Activated CD8-positive, alpha-beta T cell treated with anti-CD3 and anti-CD28 coated beads, Interleukin-2, amount 10 ng/mL, durations not matched to agents 7 days and 5 days (primary cell): ENCODE measurements at places on chromosomes 1 and 21. TPM values are rescaled to one million over a fixed set of nuclear protein-coding genes. Genes with fewer than 3 reads are reported as not detected.

- H3K4me3 ChIP-seq = no peak overlapping the region
- H3K27ac ChIP-seq = no peak overlapping the region
- H3K27me3 ChIP-seq = no peaks in the 10 kb centered on the region
- H3K36me3 ChIP-seq = peaks cover 68% of the 10 kb centered on the region
Observed at GRCh38 chr1:214609692-214610091, 6.7 kb downstream of the CENPF start.

GRCh38 chr1:214331827-214332423 is 51.0 kb downstream of the SMYD2 start:
- H3K36me3 ChIP-seq = peaks cover 12% of the 10 kb centered on the region
- no peak overlapping the region for H3K27ac ChIP-seq
- H3K27me3 ChIP-seq = no peaks in the 10 kb centered on the region

DNA sequence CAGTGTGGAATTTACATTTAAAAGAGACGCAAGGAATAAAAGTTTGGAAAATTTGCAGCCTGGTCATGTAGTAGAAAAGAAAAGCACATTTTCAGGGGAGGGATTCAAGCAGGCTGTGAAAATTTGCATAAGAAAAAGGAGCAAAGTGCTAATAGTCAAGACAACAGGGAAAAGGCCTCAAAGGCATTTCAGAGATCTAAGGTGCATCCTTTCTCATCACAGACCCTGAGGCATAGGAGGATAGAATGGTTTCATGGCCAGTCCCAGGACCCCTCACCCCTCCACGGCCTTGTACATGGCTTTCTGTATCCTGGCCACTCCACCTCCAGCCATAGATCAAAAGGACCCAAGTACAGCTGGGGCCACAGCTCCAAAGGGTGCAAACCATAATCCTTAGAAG is 380.5 kb upstream of the BRINP3 start:
- no peak overlapping the region for H3K4me3 ChIP-seq
- no peaks in the 10 kb centered on the region for H3K27me3 ChIP-seq
- no peak for DNase-seq

- H3K36me3 ChIP-seq = no peaks in the 10 kb centered on the region
- H3K27ac ChIP-seq = no peak overlapping the region
- H3K27me3 ChIP-seq = peaks cover 12% of the 10 kb centered on the region
- no peak for DNase-seq
Observed at GRCh38 chr1:6959491-6959890, 174.2 kb downstream of the CAMTA1 start.

DNA sequence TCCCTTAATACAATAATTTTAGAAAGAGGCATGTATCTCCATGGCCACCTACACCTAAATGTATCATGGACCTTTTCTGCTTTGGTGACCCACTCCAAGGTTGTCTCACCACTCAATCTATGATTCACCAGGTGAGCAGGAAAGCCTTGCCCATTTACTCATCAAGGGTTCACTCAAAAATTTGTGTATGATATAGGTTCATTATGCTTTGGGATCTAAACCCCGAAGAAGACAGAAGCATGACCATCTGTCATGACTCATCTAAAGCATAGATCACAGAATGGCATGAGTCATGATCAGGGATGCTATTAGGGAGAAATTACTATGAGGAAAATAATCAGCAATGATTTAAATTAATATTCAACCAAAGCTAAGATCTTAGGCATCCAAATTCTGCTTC is 38.5 kb downstream of the PYHIN1 start:
- H3K4me1 ChIP-seq = no peaks in the 10 kb centered on the region
- H3K27me3 ChIP-seq = peaks cover 9% of the 10 kb centered on the region
- H3K27ac ChIP-seq = no peak overlapping the region

DNA sequence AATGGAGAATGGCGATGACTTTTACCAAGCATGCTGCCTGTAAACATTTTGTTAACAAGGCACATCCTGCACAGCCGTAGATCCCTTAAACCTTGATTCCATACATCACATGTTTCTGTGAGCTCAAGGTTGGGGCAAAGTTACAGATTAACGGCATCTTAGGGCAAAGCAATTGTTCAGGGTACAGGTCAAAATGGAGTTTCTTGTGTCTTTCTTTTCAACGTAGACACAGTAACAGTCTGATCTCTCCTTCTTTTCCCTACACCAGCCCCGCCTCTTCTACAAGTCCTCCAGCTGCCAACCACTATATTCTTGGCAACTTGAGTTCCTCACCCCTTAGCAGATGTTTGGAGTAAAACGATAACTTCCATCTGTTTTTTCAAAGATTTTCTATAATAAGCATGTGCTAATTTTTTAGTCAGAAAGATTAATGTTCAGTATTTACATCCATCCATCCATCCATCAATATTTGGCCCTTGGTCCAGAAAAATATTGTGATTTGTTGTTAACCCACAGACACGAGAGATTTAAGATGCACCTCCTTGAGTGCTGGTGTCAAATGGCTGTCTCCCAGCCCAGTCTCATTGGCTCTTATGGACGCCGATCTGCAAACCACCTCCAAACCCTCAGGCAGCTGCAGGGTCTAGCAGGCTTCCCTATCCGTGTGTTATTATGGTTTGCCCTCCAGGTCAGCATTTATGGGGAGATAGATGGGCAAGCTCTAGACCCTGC is 3.8 kb downstream of the DNALI1 start:
- H3K36me3 ChIP-seq = peaks cover 11% of the 10 kb centered on the region
- no peak for DNase-seq
- no peak overlapping the region for H3K27ac ChIP-seq
- H3K4me1 ChIP-seq = peaks cover 12% of the 10 kb centered on the region
- H3K4me3 ChIP-seq = no peak overlapping the region

- H3K4me1 ChIP-seq = no peaks in the 10 kb centered on the region
- H3K27me3 ChIP-seq = no peaks in the 10 kb centered on the region
- H3K27ac ChIP-seq = no peak overlapping the region
- no peak for DNase-seq
- peaks cover 69% of the 10 kb centered on the region for H3K36me3 ChIP-seq
- H3K4me3 ChIP-seq = no peak overlapping the region
Observed at GRCh38 chr1:101013776-101014175, 11.8 kb downstream of the DPH5 start.

DNA sequence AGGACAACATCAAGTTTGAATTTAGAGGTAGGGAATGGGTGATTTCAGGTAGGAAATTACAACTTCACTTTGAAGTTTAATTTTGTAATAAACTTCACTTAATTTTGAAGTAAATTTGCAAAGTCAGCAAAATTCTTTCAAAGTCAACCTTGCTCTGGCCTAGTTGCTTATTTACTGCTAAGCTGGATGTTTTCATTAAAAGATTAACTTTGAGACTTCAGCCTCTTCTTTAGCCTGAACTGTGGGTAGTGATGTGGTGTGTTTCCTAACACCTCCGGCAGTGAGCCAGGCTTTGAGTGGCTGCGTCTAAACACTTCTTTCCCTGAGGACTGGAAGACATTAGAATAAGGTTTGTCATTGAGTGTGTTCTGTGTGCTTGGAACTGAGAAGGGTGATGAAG is at the start of gene HAO2:
HAO2 (plus strand) TSS at position 232 of the 400 bp plus-strand sequence. CDS start 12,301 bp downstream, outside the sequence.
- H3K4me3 ChIP-seq = no peak within 1 kb of the TSS
- H3K27ac ChIP-seq = no peak within 1 kb of the TSS
- no peaks in the 10 kb centered on the region for H3K36me3 ChIP-seq
- no peak for DNase-seq
- peaks cover 20% of the 10 kb centered on the region for H3K27me3 ChIP-seq

- peaks cover 12% of the 10 kb centered on the region for H3K27me3 ChIP-seq
- H3K4me1 ChIP-seq = peaks cover 2% of the 10 kb centered on the region
- H3K36me3 ChIP-seq = no peaks in the 10 kb centered on the region
- peak; percentile 42 for DNase-seq
Observed at GRCh38 chr1:182069028-182069466, 7.5 kb upstream of the ZNF648 start.

DNA sequence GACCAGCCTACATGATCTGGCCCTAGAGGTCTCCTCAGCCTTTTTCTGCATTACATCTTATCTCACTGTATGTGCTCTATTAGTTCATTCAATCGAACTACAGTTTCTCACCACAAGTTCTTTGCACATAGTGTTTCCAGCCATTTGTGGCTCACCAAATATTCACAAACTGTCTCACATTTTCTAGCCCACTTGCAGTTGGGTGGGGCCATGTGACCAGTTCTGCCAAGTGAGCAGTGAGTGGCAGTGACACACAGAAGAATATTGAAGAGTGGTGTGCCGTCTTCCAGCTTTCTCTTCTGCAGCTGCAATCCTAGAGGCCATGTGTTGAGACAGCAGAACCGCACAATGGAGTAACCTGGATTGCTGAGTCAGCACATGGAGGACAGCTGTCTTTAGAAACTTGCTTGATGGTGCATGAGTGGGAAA is 103.2 kb upstream of the ZNF644 start:
- no peak overlapping the region for H3K27ac ChIP-seq
- no peaks in the 10 kb centered on the region for H3K36me3 ChIP-seq
- H3K27me3 ChIP-seq = peaks cover 3% of the 10 kb centered on the region
- H3K4me3 ChIP-seq = no peak overlapping the region
- H3K4me1 ChIP-seq = peaks cover 3% of the 10 kb centered on the region

DNA sequence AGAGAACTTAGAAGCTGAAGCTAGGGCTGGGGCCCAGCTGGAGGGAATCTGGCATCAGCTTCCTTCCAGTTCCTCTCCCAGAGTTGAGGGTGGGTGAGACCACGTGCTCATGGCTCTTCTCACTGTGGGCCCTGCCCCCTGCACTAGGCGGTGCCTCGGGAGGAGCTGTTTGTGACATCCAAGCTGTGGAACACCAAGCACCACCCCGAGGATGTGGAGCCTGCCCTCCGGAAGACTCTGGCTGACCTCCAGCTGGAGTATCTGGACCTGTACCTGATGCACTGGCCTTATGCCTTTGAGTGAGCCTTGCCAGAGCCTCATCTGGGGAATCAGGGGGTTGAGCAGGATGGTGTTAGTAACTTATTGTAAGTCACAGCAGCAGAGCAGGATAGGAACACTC is 16.1 kb downstream of the AKR1A1 start:
- H3K36me3 ChIP-seq = peaks cover 46% of the 10 kb centered on the region
- no peaks in the 10 kb centered on the region for H3K27me3 ChIP-seq
- H3K4me3 ChIP-seq = no peak overlapping the region
- no peak for DNase-seq
- H3K27ac ChIP-seq = no peak overlapping the region

- H3K27ac ChIP-seq = no peak overlapping the region
- no peak overlapping the region for H3K4me3 ChIP-seq
- peaks cover 2% of the 10 kb centered on the region for H3K4me1 ChIP-seq
- H3K36me3 ChIP-seq = no peaks in the 10 kb centered on the region
- no peaks in the 10 kb centered on the region for H3K27me3 ChIP-seq
Observed at GRCh38 chr1:5349526-5349925, 642.7 kb downstream of the NPHP4 start.

- peaks cover 33% of the 10 kb centered on the region for H3K27me3 ChIP-seq
- H3K36me3 ChIP-seq = no peaks in the 10 kb centered on the region
- H3K4me1 ChIP-seq = no peaks in the 10 kb centered on the region
- DNase-seq = no peak
- H3K27ac ChIP-seq = no peak overlapping the region
Observed at GRCh38 chr1:78491451-78492071, 787 bp downstream of the PTGFR start.

- no peak overlapping the region for H3K4me3 ChIP-seq
- H3K27ac ChIP-seq = no peak overlapping the region
- peaks cover 23% of the 10 kb centered on the region for H3K4me1 ChIP-seq
- no peaks in the 10 kb centered on the region for H3K36me3 ChIP-seq
- peak; percentile 43 for DNase-seq
- no peaks in the 10 kb centered on the region for H3K27me3 ChIP-seq
Observed at GRCh38 chr1:202170726-202171125, 10.3 kb upstream of the PTPN7 start.

- no peaks in the 10 kb centered on the region for H3K27me3 ChIP-seq
- no peak overlapping the region for H3K27ac ChIP-seq
- peaks cover 8% of the 10 kb centered on the region for H3K4me1 ChIP-seq
- DNase-seq = no peak
- H3K4me3 ChIP-seq = no peak overlapping the region
Observed at GRCh38 chr1:243547891-243548290, 292.1 kb downstream of the SDCCAG8 start.

Gene LORICRIN
- total RNA-seq = not detected

Gene FCMR
- total RNA-seq = 56.8 TPM

Gene ADAMTS5
- total RNA-seq = not detected

Gene TGFBR3
- total RNA-seq = 4.0 TPM

Gene TBX15
- not detected for total RNA-seq

Gene CFHR1
- not detected for total RNA-seq

Gene LRRC8C
- total RNA-seq = 32.9 TPM
